ENCODE measurements at places on chromosomes 13 and 19.

GRCh38 chr13:86383561-86383960, 584.3 kb upstream of the SLITRK6 start:
- DNase-seq, result no peak

- DNase-seq, result peak; percentile 93
Observed at GRCh38 chr19:41439441-41440222, at the start of gene DMAC2. Gene DMAC2, minus strand, starts transcription at chr19:41439912. Its CDS starts 13 bp downstream, at chr19:41439899.

DNA sequence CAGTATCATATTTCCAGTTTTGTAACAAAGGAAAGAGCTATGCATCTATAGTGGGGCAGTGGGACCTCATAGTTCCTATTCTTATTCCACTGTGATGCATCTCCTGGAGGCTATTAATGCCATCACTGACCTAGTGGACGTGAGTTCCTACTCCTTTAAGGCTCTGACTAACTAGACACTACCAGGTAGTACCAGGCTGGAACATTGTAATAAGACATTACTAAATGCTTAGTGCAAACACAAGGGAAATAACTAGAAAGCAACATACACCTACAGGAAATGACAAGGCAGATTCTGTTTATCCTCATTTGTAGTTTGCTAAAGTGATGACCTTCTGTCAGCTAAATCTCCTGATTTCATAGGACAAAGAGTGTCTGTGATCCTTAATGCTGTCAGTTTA, 192.5 kb downstream of the POSTN start:
- DNase-seq, result no peak

DNA sequence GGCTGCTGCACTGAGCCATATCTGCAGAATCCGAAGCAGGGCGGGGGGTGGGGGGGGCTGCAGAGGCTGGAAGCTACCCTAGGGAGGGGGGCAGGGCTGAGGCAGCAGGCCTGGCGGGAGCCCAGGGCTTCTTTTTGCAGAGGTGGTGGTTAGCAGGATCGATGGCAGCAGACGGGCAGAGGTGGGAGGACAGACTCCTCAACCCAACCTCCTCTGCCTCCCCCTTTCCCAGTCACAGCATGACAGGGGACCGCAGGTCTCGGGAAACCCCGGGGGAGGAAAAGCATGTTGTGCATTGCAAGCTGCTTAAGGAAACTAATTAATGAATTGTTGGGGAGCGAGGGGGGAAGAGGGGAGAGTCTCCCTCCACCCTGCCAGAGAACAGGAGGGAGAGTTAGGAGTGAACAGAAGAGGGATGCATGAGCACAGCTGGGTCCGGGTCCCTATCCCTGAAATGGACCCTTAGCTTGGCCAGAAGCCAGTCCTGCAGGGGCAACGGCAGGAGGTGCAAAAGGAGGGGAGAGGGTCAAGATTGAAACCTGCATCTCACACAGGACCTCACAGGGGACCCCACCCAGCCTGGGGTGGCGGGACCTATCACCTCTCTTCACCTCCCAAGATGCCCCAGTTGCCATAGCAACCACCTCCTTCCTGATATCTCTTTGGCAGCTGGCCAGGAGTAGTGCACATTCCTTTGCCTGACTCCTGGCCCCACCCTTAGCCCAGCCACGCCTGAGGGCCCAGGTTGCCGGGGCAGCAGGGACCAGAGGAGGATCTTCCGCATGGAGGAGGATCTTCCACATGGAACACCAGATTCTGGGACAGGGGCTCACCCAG, 1.8 kb downstream of the FXYD7 start:
- peak; percentile 31 for DNase-seq

DNA sequence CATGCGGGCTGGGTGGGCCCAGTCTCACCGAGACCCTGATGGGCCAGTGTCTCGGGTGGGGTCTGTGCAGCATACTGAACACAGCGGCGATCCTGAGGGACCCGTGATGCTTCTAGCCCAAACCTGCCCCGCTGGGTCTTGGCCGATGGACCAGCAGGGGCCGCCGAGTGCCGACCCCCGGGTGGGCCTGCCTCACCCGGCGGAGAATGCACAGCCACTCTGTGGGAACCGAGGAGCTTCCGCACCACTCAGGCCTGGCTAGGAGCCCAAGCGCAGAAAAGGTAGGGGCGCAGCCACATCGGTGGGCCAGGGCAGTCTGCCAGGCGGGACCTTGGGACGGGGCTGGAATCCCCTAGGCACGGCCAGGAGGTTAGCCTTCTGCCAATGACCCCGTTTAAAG, 72.6 kb downstream of the TEX26 start:
- no peak for DNase-seq

DNA sequence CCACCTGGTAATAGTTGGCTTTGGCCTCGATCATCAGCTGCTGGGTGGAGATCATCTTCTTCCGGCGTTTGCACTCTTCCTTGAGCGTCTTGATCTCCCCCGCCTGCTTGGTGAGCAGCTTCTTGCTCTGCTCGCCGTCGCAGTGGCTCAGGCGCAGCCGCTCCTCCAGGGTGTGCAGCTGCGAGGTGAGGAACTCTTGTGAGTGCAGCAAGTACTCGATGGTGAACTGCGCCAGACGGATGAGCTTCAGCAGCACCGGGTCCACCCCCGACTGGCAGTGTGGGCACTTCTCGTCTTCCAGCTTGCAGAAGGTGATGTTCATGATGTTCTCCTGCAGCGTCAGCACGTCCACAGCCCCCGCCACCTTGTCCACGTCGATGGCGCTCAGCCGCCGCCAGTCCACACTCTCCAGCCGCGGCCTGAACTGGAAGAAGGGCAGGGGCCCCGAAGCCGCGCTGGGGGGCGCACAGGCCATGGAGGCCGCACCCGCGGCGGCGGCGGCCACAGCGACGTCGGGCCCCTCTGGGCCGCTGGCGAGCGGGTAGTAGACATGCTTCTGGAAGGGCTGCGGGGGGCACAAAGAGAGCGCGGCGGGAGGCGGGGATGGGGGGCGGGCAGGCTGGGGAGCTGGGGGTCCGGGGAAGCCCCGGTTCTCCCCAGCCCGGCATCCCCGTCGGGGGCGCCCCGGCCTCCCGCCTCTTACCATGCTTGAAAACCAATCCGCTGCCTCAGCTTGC, 3.0 kb downstream of the DZIP1 start:
- no peak for DNase-seq

- no peak for DNase-seq
Observed at GRCh38 chr13:61751039-61751438, 335.4 kb upstream of the PCDH20 start.

DNA sequence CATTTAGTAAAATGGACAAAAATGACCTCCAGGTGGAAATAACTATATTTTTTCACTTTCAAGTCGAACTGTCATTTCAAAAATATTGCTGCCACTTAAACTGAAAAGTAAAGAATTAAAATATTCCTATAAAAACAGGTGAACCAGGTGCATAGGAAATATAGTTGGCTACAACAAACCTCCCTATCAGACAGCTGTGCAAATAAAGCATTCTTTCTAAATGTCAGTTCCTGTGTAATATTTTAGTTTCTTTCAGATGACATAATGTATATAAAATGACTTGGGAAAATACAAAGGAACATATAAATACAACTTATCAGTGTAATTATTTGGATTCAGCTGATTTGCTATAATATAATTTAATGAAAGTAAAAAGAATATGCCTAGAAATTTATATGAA, 403.5 kb upstream of the GPC6 start:
- DNase-seq, result no peak

DNA sequence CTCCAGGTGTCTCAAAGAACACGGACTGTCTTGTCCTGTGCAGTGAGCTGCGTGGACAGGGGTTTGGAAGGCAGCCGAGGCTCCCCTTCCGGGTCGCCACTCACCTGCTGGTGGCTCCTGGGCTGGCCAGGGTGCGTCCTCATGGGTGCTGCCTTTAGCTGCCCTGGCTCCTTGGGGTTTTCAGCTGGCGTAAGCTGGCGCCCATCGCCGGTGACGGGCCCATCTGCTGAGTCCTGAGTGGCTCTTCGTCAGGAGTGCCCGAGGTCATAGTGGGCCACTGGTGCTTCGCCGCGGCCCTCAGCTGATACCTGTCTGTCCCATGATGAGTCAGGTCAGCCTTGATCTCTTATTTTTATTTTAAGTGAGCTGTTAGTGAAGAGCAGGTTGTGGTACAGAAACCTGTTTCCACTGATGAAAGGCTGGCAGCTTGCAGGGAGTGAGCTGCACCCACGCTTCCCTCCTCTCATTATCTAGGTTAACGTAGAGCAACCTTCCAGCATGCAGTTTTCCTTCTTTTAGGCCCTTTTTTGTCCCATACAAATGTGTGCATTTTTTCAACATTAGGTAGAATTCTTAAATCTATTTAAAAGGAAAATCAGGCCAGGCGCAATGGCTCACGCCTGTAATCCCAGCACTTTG, 18.4 kb downstream of the EPN1 start:
- no peak for DNase-seq

DNA sequence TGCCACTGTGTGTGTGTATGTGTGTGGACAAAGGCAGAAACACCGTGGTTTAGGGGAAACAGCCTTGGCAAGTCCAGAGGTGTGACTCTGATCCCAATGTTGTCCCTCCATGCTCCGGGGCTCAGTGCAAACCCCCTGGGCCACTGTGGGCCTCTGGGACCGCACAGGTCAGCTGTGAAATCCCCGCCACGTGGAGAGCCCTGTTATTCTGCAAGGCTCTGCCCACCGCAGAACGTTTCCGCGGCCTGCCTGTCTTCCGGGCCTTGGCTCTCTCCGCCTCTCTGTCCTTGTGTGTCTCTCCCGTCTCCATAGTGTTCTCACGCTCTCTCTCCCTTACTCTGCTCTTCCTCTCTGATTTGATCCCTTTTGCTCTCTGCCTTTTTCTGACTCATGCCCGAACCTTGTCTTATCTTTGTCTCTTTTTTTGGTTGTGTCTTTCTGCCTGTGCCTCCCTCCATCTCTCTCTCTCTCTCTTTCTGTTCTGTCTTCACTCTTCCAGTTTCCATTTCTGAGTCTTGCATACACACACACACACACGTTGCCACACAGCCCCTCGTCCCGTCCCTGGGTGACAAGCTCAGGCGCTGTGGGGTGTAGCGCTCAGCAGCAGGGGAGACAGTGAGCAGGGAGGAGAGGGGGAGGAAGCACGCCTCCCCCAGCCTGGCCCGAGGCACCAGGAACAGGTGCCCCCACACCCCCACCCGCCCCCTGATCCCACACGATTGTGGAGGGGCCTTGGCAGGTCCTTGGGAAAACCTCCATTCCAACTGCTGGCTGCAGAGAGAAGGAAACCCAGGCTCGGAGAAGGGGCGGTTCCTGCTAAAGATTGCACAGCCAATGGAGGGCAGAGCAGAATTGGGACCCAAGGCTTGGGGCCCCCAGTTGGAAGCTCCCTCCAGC, 3.0 kb downstream of the TTYH1 start:
- no peak for DNase-seq

DNA sequence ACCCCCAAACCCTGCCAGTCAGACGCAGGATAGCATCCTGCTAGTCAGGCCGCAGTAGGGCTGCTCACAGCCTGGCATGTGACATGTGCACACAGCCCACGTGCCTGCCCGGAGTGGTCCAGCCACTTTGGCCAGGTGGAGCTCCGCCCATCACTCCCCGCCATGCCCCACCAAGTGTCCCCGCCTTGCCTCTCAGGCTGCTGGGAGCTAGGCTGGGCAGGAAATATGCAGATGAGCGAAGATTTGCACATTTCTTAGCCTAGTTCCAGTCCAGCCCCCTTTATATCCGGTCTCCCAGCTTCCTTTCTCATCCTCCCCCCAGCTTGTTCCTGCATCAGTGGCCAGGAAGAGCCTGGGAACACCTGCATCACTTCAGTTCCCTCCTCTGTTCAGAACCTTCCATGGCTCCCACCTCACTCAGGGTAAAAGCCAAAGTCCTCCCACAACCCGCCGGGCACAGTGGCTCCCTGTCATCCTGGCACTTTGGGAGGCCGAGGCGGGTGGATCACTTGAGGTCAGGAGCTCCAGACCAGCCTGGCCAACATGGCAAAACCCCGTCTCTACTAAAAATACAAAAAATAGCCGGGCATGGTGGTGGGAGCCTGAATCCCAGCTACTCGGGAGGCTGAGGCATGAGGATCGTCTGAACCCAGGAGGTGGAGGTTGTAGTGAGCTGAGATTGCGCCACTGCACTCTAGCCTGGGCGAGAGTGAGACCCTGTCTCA, 2.3 kb upstream of the DOCK6 start:
- no peak for DNase-seq

DNA sequence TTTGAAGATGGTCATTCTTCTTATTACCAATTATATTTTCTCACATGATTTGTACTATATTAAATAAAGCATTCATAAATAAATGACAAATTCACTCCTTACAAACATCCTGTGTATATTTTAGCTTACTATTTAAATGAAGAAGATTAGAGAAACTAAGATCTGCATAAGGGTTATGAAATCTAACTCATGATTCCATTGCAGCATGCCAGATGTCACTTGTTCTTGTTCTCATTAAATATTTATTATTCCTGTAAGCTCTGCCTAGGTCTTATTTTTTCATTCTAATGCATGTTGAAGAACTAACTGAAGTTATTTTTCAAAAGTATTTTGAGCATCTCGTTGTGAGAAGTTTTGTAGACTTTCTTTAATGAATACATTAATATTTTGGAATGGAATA, 18.3 kb downstream of the NUP58 start:
- DNase-seq, result no peak

DNA sequence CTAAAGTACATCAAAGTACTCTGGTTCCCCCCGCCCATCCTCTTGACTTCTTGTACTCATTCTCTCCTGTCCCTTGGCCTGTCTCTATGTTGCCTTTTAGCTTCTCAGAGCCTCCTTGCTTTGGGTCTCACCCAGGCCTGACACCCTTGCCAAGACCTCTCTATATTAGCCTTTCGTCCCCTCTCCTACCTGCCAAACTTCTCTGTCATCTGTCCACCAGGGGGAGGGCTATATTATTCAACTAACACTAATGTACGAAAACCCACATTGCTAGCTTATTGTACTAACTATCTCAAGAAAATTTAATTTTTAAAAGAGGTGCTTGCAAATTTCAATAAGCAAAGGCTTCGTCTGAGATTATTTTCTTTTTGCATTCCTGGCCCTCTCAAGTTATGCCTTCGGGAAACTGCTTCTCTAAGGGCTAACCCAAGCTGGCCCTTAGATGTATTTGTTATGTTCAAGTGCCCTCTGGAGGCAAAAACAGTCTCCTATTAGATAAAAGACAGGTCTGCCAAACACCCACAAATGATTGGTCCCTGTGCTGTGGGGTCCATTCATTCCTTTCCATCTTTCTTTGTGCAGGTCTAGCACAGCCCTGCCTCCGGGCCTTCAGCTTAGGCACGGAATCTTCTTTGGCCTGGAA, 6.3 kb upstream of the MRPS31 start:
- DNase-seq, result no peak

- DNase-seq, result no peak
Observed at GRCh38 chr13:63044589-63045313, 1629.1 kb upstream of the PCDH20 start.

GRCh38 chr13:30908416-30908980, 2.4 kb downstream of the MEDAG start:
- no peak for DNase-seq

GRCh38 chr13:48873081-48873480, 102.6 kb upstream of the FNDC3A start:
- no peak for DNase-seq
